Left cardiac atrium (tissue), 4 donors: ENCODE measurements at places on chromosomes 12 and 14. TPM values are rescaled to one million over a fixed set of nuclear protein-coding genes. Genes with fewer than 3 reads are reported as not detected.

HSP90AA1 gene
- 505 TPM for total RNA-seq

KRT78 gene
- not detected for total RNA-seq

AMIGO2 gene
- 5.1 TPM for total RNA-seq

CCDC175 gene
- not detected for total RNA-seq

GRCh38 chr14:33914676-33915516 is 36.0 kb downstream of the EGLN3 start:
- DNase-seq: no peak

DNA sequence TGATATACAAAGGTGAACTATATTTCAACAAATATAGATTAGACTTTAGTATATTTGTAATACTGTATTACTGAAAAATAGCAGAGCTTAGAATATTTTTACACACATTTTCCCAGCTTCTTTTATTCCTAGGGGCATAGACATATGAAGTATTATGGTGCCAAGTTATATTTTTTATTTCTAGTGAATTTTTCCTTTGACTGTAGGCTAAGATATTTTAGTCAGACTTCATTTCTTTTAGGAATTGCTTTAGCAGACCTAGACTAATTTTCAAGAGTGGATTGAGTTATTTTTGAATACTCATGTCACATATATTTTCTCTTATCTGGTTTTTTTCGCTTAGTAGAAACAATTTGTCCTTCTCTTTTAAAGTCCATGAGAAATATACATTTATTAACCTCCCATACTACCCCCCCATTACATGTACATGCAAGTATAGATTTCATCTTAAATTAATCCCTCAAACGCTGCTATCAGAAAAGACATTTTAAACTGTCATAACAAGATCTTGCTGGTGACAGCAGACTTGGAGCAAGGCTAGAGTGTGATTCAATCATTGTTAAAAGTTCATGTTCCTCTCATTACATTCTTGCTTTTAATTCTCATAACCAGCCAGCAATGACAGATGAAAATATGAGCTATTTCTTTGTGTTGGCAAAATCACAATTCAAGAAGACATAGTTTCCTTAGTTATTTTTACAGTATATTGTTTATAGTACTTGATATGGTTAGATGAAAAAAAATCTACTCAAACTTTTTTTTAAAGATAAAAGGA is 456.1 kb downstream of the AEBP2 start:
- no peak for DNase-seq

DNA sequence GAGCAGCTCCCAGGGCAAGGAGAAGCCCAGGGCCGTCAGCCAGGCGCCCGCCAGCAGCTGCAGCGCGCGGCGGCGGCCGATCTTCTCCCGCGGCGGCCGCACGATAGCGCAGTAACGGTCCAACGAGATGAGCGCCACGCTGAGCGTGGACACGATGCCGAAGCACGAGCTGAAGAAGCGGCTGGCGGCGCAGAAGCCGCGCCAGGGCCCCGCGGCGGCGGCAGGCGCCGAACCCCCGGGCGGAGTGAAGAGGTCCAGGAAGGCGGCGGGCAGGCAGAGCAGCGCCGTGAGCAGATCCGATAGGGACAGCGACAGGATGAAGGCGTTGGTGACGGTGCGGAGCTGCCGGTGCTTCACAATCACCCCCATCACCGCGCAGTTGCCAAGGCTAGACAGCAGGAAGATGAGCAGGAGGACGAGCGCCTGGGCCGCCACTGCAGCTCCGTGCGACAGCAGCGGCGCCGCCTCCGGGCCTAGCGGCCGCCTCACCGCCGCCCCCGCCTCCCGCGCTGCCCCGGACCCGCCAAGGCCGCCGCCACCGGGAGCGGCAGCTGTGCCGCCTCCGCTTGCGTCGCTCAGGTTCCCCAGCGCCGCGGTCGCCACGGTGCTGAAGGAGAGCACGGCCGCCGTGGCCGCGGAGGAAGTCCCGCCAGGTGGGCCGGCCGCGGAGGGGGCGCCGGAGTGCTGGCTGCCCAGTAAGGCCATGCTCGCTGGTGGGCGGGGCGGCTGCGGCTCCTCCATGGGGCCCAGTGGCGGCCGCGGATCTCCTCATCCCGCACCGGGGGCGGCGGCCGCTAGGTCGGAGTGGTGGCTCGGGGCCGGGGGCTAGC is 479 bp downstream of the GPR135 start:
- DNase-seq: peak; percentile 79

GRCh38 chr12:75834591-75834990 is 197.0 kb downstream of the PHLDA1 start:
- DNase-seq: no peak

DNA sequence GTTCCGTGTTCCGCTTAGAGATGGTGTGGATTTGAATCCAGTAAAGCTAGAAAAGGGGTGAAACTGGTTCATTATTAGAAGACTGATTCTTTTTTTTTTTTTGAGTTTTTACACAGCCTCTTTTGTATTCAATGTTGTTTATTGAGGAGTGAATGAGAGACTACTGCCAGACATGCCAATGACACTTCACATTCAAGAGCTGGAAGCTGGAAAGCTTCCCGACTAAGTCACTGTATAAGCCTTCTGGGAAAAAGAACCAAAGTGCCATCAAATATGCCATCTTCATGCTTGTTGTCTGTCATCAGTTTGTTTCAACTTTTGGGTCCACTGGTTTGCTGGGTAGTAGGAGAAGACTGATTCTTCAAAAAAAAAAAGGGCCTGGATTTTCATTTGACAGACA is 164.8 kb downstream of the ATP23 start:
- no peak for DNase-seq
